ENCODE measurements at places on chromosomes 11 and 22. TPM values are rescaled to one million over a fixed set of nuclear protein-coding genes. Genes with fewer than 3 reads are reported as not detected.
A peak's percentile ranks its signal among the peaks of the same experiment; 100 is the strongest.

GRCh38 chr22:46122511-46122971, 27.8 kb upstream of the PPARA start:
- ATAC-seq: peak; percentile 83

GRCh38 chr11:48683226-48683720, 194.7 kb downstream of the OR4A47 start:
- no peak for ATAC-seq

- no peak for ATAC-seq
Observed at GRCh38 chr11:31827455-31828206, 16.5 kb upstream of the PAX6 start.

Gene OR56A4
- not detected for total RNA-seq

Gene KRTAP5-2
- total RNA-seq: not detected

Gene ME3
- total RNA-seq: 2.9 TPM

All from activated T-helper 17 cell treated with anti-CD3 and anti-CD28 coated beads, Interleukin-2, amount 50 U/mL, for 72 hours (primary cell).